A673 (cell line): ENCODE measurements at places on chromosomes 1 and 21. TPM values are rescaled to one million over a fixed set of nuclear protein-coding genes. Genes with fewer than 3 reads are reported as not detected.

- DNase-seq = no peak
Measured at GRCh38 chr1:218895064-218895587, 278.6 kb upstream of the LYPLAL1 start.

- no peak for DNase-seq
Measured at GRCh38 chr1:39672551-39672947, 642 bp upstream of the NT5C1A start.

A3GALT2 gene
- 0.39 TPM in 1 of 2 replicates, not detected in the other for total RNA-seq

GRCh38 chr1:229879746-229880145 is 187.3 kb upstream of the GALNT2 start:
- no peak for DNase-seq

NEK7 gene
- total RNA-seq = 16.0 and 18.6 TPM in 2 replicates

DNA sequence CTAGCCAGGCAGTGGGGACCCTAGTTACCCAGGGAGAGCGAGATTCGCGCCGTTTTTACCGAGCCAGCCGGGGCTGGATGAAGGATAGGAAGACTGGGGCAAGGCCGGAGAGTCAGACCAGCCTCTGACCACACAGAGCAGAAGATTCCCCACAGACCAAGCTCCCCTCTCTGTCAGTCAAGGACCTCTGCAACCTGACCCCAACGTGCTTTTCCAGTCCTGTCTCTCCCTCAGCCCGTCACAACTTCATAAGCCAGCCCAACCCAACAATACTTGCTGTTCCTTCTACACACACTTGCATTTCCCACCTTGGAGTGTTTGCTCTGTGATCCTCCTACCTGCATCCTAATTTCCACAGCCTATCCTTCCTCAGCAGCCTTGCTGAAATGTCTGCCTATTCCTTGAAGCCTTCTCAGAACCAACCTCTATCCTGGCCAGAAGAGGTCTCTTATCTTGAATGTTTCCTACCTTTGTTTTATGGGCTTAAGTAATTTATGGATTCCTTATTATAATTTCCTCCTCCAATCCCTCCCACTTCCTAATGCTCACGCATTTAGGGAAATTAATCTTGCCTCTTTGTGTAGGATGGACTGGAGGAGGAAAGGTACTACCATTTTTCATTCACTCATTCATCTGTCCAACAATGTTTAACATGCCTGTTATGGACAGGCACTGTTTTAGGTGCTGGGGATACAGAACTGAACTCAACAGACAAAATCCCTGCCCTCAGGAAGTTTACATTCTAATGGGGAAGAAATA is at the start of gene GSTM3:
Gene GSTM3, minus strand, starts transcription at position 424 of the 759 bp plus-strand sequence. CDS start 751 bp downstream, outside the sequence.
- peak; percentile 9 for DNase-seq

GRCh38 chr1:92877081-92877711 is 45.4 kb downstream of the RPL5 start:
- no peak for DNase-seq

KCNJ6 gene
- not detected in 2 replicates for total RNA-seq

DNA sequence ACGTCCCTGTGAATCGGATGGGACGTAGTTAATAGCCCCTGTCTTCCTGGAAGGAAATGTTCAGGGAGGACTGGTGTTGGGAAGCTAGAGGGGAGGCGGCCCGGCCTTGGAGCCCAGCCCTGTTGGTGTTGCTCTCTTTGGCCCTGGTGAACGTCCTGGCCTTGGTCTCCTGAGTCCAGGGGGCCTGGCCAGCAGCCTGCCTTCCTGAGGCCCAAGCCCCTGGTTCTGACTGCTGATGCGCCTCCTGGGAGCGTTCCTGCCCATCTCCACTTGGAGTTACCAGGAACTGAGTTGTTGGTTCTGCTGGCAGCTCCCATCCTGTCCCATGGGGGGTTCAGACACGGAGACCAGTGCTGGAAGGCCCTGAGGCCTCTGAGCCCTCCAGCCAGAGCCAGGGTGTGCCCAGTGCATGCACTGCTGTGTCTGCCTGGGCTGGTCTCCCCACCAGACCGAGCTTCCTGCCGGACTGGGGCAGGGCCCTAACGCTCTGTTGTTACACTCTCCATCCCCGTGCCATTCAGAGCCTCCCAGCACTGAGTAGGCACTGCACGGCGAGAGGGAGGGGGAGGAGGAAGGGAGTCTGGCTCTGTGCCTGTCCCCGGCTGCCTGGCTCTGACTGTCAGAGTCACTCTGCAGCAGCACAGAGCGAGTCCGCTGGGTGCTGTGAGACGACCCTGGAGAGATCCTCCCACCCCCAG is 382.5 kb upstream of the VAMP3 start:
- DNase-seq = no peak

- DNase-seq = no peak
Measured at GRCh38 chr1:200457810-200458209, 48.0 kb upstream of the ZNF281 start.

DNA sequence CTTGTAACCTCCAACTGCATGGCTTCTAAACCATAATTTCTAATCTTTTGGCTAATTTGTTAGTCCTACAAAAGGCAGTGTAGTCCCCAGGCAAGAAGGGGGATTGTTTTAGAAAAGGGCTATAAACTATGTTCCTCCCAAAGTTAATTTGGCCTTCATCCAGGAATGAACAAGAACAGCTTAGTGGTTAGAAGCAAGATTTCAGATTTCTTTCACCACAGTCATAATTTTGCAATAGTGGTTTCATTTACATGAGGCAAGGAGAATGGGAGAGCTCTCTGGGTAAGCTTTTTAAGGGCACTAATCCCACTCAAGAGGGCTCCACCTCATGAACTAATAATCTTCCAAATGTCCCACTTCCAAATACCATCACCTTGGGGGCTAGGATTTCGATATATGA is 1353.9 kb downstream of the NCAM2 start:
- DNase-seq = peak; percentile 60

- DNase-seq = no peak
Measured at GRCh38 chr1:89725631-89726030, 92.7 kb downstream of the LRRC8C start.

MYOC gene
- total RNA-seq = not detected in 2 replicates

GRCh38 chr1:172902200-172902599 is 148.5 kb downstream of the TNFSF18 start:
- no peak for DNase-seq

DNA sequence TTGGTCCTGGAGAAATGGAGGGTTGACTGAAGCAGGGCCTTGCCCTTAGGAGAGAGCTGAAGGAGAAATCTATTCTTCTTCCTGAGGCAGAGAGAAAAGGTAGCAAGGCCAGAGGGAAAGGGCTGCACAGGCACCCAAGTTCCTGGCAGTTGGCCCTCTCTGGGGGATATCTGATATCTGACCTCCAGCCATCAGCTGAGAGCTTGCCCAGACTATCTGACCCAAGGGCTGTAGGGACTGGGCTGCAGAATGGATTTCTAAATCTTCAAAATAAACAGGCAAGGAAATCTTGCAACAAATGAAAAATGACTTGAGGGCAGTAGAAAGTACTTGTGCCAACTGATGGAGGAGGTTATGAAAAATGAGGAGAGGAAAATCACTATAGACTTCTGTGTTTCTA is 498 bp upstream of the CLCA2 start:
- no peak for DNase-seq

DNA sequence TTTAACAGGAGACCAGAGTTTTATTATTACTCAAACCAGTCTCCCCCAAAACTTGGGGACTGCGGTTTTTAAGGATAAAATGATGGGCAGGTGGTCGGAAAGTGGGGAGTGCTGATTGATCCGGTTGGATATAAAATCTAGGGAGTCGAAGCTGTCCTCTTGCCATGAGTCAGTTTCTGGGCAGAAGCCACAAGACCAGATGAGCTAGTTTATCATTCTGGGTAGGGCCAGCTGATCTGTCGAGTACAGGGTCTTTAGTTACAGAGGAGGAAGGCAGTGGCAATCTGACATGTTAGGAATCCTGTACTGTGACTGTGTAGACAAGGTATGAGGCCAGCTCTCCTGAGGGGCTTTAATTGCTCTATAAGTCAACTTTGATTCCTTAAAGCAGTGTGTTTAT is 22.9 kb upstream of the FOXE3 start:
- DNase-seq = no peak
